ENCODE measurements at places on chromosomes 3 and 15. TPM values are rescaled to one million over a fixed set of nuclear protein-coding genes. Genes with fewer than 3 reads are reported as not detected.

Gene CNTN3
- total RNA-seq: 1.3 TPM

Gene TMC3
- total RNA-seq: not detected

Gene ERICH6
- not detected for total RNA-seq

Gene SYNPR
- total RNA-seq: not detected

Gene GOLGA8M
- total RNA-seq: 0.08 TPM

Gene CCR8
- not detected for total RNA-seq

Gene CCDC13
- 2.5 TPM for total RNA-seq

Gene TNFSF10
- not detected for total RNA-seq

Gene CSNK1G1
- 13.9 TPM for total RNA-seq

Gene ALS2CL
- 8.0 TPM for total RNA-seq

Gene GNAT1
- not detected for total RNA-seq

Gene NOX5
- total RNA-seq: 0.11 TPM

Gene DYNC1LI1
- total RNA-seq: 51.5 TPM

Measured in A375 (cell line).